ENCODE measurements at places on chromosomes 2 and 18.
A peak's percentile ranks its signal among the peaks of the same experiment; 100 is the strongest.

GRCh38 chr2:1830936-1831619 lies 86.8 kb upstream of the PXDN start:
- no peak for DNase-seq

DNA sequence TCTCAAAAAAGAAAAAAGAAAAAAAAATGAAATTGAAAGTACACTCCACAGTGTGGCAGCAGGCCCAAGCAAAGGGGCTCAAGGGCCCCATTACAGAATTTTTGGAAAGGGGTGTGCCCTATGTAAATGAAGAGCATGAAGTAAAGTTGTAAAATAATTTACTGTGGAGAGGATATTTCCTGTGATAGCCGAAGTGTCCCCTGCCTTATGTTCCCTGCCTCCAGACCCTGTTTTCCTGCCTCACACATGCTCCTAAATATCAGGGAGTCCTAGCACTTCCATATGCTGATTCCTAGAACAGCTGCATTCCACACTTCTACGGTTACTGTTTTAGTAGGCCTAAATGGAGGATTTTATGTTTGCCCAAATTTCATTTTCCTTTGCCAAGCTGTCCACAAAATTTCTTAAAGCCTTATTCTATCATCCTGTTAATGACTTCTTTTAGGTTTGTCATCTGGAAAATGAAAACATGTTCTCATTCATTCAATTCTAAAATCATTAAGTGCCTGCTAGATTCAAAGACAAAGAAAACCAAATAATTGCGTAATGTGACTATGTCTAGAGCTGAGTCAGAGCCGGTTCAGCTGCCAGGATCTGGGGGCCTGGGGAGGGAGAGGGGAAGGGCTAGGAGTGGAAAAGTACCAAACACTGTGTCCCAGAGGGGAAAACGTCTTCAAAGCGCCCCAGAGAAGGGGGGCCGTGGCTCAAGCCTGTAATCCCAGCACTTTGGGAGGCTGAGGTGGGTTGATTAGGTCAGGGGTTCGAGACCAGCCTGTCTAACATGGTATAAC lies 25.9 kb upstream of the IMPA2 start:
- DNase-seq, result peak; percentile 87

DNA sequence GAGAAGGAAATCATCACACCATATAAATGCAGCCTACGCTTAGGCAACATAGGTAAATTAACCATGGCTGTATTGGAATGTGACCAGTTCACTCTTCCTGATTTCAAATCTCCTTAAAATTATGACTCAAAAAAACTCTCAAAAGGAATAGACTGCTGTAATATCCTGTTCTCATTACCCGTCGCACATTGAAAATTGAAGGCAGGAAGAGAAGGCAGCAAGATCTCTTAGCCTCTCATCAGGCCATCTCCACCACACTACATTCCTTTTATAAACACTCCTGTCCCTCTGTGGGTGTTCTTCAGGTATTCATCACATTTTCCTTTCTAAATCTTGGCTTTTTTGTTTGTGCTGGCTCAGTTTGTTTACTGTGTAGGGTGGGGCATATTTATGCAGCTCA lies 83.2 kb downstream of the PPP1R1C start:
- DNase-seq, result no peak

DNA sequence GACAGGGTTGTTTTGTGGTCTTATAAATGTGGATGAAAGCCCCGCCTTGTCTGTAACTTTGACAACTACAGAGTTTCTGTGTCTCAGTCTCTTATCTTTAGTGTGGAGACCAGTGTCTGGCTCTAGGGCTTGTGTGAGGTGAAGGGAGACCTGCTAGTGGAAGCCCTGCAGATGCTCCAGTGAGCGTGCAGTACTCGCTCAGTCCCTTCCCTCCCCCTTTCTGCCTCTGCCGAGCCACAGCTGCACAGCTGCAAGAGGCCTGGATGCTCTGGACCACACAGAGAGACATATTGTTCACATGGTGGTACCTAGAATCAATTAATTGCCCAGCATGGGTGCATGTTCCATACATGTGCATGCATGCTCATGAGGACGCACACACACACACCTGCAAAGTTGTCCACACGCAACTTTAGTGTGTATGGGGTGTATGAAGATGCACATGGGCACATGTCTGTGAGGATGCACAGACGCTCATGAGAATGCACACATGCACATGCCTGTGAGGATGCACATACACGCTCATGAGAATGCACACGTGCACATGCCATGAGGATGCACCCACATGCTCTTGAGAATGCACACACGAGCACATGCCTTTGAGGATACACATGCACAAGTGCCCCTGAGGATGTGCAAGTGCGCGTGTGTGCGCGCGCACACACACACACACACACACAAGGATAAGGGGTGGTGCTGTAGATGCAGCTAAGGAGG lies 282.1 kb upstream of the HS6ST1 start:
- DNase-seq, result no peak

DNA sequence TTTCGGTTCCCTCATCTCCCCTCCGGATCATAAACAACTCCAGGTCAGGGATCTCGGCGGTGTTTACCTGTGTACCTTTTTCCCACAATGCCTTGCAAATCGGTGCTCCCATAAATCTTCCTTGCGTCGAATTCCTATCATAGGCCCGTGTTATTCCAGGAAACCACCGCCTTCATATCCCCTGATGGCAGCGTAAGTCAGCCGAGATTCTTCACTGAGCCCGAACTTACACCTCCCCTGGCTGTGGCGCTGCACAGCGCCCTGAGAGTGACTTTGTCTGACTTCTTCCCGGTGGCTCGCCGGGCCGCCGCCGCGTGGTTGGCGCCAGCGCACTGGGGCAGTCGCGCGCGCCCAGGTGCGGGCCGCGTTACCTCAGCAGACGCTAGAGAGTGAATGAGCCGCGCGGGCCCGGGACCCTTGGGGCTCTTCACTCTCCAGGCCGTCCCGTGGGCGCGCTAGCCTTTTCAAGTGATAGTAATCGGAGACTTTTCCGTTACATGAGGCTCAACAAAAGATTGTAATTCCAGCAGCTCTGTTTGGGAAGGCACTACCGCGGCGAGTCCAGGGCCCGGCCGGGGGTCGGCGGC lies 101.6 kb downstream of the SPTBN1 start:
- DNase-seq, result no peak

DNA sequence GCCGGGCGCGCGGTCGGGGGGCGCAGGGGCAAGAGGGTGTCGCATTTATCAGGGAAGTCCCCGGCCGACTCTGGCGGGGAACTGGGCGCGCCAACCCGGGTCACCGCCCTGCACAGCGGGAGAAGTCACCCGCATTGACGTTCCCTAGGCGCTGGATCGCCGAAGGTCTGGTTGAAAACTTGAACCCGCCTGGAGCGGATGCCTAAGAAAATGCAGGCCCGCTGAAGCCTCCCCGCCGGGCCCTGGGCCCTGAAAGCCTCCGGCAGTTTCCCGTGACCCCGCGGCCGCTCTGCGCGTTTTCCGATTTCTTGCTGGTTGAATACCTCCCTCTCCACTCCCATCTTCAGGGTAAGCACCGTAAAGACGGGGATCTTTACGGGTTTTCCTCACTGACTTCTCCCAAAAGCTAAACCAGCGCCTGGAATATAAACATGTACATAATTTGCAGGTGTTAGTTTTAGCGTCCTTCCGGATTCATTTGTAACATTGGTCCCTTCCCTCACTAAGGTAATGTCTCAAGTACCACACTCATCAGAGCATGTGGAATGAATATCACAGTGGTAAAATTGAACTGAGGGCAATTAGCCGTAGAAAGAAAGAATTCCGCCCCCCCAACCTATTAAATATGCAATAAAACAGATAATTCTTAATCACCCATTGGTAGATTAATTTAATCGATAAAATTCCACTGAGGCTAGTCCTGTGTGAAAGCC lies 675 bp upstream of the SPIRE1 start:
- DNase-seq, result no peak

DNA sequence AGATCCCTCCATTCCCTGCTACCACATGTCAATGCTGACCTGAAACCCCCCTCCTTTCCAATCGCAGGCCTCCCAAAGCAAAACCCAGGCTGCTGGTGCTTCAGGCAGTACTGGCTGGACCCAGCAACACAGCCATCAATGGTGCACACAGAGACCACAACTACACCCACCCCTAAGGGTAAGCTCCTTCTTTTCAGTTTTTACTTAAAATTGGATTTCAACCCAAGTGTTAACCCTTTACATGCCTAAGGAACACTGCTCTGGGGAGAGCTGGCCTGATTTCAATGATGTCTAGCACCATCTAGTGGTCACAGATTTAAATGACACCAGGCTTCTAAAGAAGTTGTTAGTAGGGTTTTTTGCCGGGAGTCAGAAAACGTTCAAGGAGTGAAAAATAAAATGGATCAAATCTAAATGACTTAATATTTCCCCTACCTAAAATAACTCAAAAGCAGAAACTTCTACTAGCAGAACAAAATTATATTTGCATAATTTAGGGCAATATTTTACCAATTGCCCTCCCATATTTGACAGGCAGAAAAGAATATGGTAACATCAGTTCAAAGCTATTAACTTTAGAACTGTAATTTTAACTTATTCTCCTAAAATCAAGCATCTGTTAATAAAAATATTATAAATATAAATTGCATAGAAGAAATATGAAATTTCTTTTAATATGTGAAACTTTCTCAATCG lies 24.6 kb downstream of the FECH start:
- DNase-seq, result peak; percentile 22

- peak; percentile 17 for DNase-seq
Observed at GRCh38 chr2:154455166-154455565, 243.3 kb upstream of the KCNJ3 start.

- no peak for DNase-seq
Observed at GRCh38 chr18:35971661-35972196, 750 bp upstream of the RMP24 start.

DNA sequence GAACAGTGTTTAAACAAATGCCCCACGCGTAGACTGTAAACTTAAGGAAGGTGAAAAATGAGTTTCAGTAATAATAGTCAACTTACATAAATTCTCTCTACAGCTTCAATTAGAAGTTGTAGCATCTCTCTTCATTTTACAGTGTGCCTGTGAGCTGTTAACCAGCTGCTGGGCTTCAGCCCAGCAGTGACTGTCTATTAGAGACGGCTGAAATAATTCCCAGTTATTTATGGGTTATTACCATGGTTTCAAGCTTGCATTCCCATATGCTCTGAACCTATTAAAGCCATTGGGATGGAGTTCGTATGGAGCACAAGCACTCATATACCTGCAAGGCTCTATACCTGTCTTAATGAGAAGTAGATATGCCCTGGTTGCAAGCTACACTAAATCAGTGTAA lies 501.1 kb downstream of the CNTNAP5 start:
- DNase-seq, result no peak

- DNase-seq, result no peak
Observed at GRCh38 chr18:58284699-58285448, 240.8 kb downstream of the NEDD4L start.

- no peak for DNase-seq
Observed at GRCh38 chr18:76866666-76867065, 44.3 kb downstream of the ZNF236 start.

GRCh38 chr2:196066291-196067087 lies 2.1 kb downstream of the DNAH7 start:
- no peak for DNase-seq

DNA sequence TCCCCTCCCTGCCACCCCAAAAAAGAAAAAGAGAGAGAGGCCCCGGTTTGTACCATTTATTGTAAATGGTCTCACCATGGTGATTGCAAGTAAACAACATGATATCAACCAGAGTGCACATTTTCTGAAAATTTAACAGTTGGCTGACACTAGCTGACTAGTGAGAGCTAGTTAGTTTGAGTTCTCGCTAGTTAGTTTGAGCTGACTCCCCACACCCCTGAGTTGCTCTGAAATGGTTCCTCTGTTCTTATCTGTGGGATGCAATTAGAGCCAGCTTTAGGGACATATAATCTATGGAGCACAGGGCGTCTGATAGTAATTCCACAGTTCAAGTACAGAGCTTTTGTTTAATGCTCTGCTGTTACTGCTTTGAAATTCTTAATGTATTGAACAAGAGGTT lies 13.1 kb downstream of the CASP10 start:
- no peak for DNase-seq

DNA sequence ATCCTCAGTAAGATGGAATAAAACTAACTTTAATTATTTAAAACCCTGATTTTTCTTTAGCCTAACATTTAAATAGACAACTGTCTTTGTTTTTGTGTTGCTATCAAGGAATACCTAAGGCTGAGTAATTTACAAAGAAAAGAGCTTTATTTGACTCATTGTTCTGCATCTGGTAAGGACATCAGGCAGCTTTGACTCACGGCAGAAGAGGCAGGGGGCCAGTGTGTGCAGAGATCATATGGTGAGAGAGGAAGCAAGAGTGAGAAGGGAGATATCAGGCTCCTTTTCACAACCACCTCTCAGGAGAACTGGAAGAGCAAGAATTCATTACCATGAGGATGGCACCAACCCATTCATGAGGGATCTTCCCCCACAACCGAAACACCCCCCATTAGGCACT lies 64.6 kb upstream of the TFPI start:
- no peak for DNase-seq

GRCh38 chr2:64950226-64951160 lies 38.7 kb upstream of the SLC1A4 start:
- DNase-seq, result no peak

DNA sequence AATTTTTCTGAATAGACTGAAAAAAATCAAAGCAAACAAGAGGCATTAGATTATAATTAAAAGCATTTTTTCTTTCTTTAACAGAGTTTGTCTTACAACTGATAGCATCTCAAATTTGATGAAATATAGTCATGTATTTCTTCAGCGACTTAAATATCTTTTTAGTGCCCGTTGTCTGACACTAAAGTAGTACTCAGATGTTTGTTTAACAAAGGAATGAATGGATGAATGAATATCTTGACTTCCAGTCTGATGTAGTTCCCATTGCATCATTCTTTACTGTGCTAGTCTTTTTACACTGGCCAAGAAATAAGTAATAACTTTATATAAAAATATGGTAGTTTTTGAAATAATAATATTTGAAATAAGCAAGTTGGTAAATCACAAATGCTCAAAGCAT lies 111.1 kb downstream of the TTC27 start:
- DNase-seq, result no peak

- no peak for DNase-seq
Observed at GRCh38 chr18:5842653-5843052, 52.7 kb downstream of the TMEM200C start.

DNA sequence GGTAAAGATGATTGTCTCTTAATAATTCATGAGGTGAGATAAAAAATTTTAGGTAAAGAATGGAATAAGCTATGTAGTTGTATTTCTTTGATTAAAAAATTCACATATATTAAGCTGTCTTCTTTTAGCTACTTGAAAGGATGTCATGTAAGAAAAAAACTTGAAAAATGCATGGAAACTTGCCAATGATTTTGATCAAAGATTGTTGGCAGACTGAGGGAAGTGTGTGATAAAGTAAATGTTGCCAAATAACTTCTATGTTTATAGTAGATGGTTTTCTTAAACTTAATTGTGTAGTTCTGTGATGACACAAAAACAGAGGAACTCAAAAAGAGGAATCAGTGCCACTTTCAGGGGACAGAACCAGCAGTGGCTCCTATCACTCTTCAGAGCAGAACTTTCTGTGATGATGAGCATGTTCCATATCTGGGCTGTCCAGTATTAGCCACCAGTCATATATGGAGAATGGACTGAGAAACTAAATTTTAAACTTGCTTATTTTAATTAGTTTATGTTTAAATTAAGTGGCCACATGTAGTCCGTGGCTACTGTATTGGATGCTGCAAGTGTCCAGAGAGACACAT lies 51.9 kb upstream of the SLC38A11 start:
- no peak for DNase-seq

- no peak for DNase-seq
Observed at GRCh38 chr2:172613615-172614231, 57.8 kb downstream of the PDK1 start.

Measured in fibroblast of skin of left quadriceps (primary cell).